ENCODE measurements at places on chromosomes 1 and 21. TPM values are rescaled to one million over a fixed set of nuclear protein-coding genes. Genes with fewer than 3 reads are reported as not detected.

Gene C1orf94
- total RNA-seq: not detected

Gene LAMB3
- 0.83 TPM for total RNA-seq

Gene FAM72C
- 8.0 TPM for total RNA-seq

Gene HRNR
- total RNA-seq: not detected

Gene ADAM30
- total RNA-seq: not detected

DNA sequence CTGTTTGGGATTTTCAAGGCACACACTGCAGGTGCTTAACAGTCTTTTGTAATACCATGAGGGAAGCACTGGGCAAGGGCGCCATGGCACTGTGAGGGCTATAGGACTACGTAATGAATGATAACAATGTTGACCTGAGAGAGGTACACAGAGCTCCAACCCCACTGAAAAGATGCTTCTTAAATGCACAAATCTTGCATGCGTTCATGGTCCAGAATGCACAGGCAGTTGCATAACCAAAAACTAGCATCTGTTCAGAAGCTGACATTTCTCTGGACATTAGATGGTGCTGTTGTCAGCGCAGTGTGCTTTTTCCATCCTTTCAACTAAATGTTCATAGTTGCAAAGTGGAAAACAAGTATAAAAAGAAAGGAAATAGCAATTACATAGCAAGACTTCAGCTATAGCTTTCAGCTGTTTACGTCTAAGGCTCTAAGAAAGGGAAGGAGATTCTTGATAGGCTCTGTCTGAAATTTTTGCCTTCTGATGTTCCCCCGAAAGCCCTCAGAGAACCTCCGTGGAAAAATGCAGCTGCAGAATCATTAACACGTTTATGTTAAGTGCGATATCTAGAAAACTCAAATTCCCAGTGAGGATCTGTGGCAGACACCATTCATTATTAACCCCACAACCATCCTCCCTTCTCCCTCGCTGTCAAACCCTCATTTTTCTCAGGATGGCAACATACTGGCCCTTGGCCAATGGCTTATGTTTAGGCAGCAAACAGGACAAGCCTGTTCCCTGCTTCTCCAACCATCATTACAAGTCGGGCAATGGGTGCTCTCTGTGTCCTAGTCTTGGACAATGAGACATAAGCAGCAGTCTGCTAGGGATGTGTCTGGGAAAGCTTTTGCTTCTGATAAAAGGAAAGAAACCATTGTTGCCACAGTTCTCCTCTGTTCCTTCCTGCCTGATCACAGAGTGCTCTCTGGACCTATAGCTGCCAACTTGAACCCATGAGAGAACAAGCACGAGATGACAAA lies 8.2 kb upstream of the TARBP1 start:
- no peak for DNase-seq

- DNase-seq: no peak
Observed at GRCh38 chr1:94246692-94247137, 9.3 kb upstream of the ARHGAP29 start.

DNA sequence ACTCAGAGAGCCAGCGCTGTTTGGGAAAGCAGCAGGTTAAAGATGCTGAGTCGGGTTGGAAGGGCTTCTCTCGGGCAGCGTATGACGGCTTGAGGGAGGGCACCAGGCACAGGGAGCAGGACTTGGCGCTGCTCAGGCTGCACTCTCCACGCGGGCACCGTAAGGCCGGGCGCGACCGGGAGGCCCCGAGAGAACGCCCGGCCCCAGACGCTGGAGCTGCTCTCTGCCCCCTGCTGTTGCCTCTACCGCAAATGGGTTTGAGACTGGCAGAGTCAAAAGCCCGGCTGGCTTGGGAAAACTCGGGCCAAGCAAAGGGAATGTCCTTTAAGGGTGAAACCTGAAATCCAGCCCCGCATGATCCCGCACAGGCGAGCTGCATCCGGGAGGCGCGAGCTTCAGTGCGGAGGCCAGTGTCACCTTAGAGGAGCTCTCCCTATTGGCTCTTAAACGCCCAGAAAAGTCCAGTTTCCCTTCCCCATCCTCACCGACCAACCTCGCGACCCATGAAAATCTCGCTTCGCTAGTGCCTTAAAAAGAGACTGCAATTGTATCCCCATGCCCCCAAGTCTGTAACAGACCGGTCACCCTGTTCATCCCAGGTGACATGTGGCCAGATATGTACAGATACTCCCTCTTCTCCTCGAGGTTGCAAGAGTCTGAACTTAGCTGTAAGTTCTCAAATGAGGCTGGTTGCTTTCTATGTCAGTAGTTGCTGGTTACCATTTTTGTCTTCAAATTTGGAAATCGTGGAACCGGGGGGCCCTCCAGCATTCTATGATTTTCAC lies 1.1 kb downstream of the PRRX1 start:
- peak; percentile 35 for DNase-seq

DNA sequence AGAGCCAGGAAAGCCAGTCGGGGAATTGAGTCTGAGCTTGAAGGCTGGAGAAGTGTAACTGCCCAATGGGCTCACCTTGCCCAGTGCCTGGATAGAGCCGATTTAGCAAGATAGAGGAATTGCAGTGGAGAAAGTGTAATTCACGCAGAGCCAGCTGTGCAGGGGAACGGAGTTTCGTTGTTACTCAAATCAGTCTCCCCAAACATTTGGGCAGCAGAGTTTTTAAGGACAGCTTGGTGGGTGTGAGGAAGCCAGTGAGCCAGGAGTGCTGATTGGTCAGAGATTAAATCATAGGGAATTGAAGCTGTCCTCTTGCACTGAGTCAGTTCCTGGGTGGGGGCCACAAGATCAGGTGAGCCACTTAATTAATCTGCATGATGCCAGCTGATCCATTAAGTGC lies 28.4 kb upstream of the NLRP3 start:
- no peak for DNase-seq

GRCh38 chr1:69914976-69915765 lies 290.2 kb downstream of the LRRC40 start:
- DNase-seq: no peak

DNA sequence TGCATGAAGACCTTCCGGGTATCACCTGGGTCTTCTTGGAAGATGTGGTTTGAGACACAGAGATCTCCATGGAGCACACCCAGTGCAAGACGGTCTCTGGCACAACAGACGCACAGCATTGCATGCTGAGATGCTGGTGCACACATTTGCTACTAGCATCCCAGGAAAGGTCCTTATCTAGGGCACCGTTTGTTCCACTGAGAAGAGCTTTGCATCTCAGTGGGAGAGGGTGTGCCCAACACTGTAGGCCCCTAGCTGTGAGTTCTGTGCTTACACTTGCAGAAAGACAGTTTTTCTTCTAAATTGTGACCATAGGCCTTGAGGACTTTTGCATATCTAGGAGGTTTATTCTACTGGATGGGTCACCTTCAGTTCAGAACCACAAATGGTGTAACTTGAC lies 554.1 kb downstream of the MATN1 start:
- no peak for DNase-seq

DNA sequence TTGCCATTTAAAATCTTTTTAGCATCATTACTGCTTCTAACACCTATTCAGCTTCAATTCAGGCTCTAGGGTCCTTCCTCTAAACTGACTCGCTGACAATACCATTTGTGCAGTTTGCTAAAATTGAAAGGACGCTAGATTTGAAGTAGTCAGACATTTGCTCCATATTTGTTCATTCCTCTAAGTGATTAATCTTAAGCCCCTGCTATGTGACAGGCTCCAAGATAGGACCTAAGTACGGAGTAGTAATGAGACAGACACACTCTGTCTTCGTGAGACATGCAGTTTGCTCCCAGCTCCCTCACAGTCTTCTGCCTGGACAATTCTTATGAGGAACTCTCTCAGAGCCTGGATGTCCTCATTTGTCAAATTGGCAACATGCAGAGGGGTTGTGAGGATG lies 26.1 kb upstream of the CD53 start:
- DNase-seq: no peak

- no peak for DNase-seq
Observed at GRCh38 chr1:67347688-67348472, 40.2 kb downstream of the IL12RB2 start.

Data from activated naive CD8-positive, alpha-beta T cell treated with anti-CD3 and anti-CD28 coated beads, Interleukin-2, amount 10 ng/mL, durations not matched to agents 7 days and 5 days (primary cell).